ENCODE measurements at places on chromosomes 4 and X. TPM values are rescaled to one million over a fixed set of nuclear protein-coding genes. Genes with fewer than 3 reads are reported as not detected.

NR0B1 gene
- total RNA-seq = not detected

GRIA3 gene
- total RNA-seq = not detected

TFE3 gene
- total RNA-seq = 34.7 TPM

FOXR2 gene
- not detected for total RNA-seq

GPR34 gene
- total RNA-seq = not detected

DDX53 gene
- not detected for total RNA-seq

LARP7 gene
- 41.9 TPM for total RNA-seq

F8A3 gene
- 0.52 TPM for total RNA-seq

ERAS gene
- not detected for total RNA-seq

TLR10 gene
- 0.17 TPM for total RNA-seq

INPP4B gene
- total RNA-seq = 60.5 TPM

POLR2B gene
- 104 TPM for total RNA-seq

TMEM165 gene
- total RNA-seq = 39.1 TPM

HMGN5 gene
- total RNA-seq = 6.2 TPM

CFAP47 gene
- total RNA-seq = not detected

NUP62CL gene
- 3.6 TPM for total RNA-seq

RASL11B gene
- total RNA-seq = not detected

XPNPEP2 gene
- 0.27 TPM for total RNA-seq

SPIN3 gene
- total RNA-seq = 8.6 TPM

FGG gene
- not detected for total RNA-seq

NOX1 gene
- total RNA-seq = not detected

RNF150 gene
- not detected for total RNA-seq

NDST3 gene
- total RNA-seq = not detected

All from activated naive CD4-positive, alpha-beta T cell treated with anti-CD3 and anti-CD28 coated beads for 36 hours (primary cell).